ENCODE measurements at places on chromosomes 7 and 10. TPM values are rescaled to one million over a fixed set of nuclear protein-coding genes. Genes with fewer than 3 reads are reported as not detected.

Gene NKX1-2
- total RNA-seq: not detected

Gene SPDYE9
- not detected for total RNA-seq

Gene TSPAN33
- 7.2 TPM for total RNA-seq

Gene ADAM8
- 239 TPM for total RNA-seq

Gene MBL2
- not detected for total RNA-seq

Gene CALML5
- not detected for total RNA-seq

Gene CFAP43
- not detected for total RNA-seq

Gene GRK5
- 45.8 TPM for total RNA-seq

GRCh38 chr10:62011558-62011957, 110.1 kb downstream of the ARID5B start:
- no peaks in the 10 kb centered on the region for H3K36me3 ChIP-seq
- H3K4me1 ChIP-seq: no peaks in the 10 kb centered on the region
- DNase-seq: no peak
- no peak overlapping the region for H3K27ac ChIP-seq

GRCh38 chr7:94649450-94649849, 6.5 kb downstream of the SGCE start:
- no peaks in the 10 kb centered on the region for H3K36me3 ChIP-seq
- H3K4me3 ChIP-seq: no peak overlapping the region
- no peak for DNase-seq
- H3K27ac ChIP-seq: no peak overlapping the region

- H3K4me1 ChIP-seq: no peaks in the 10 kb centered on the region
- DNase-seq: no peak
- no peak overlapping the region for H3K4me3 ChIP-seq
- no peaks in the 10 kb centered on the region for H3K36me3 ChIP-seq
- no peaks in the 10 kb centered on the region for H3K27me3 ChIP-seq
These were observed 32.8 kb upstream of the DLG5 start for GRCh38 chr10:77959384-77959783.

- no peaks in the 10 kb centered on the region for H3K36me3 ChIP-seq
- no peaks in the 10 kb centered on the region for H3K4me1 ChIP-seq
- H3K4me3 ChIP-seq: no peak overlapping the region
- DNase-seq: no peak
These were observed 41.9 kb upstream of the MBL2 start for GRCh38 chr10:52814506-52814905.

GRCh38 chr7:157502701-157503111, 165.9 kb downstream of the DNAJB6 start:
- H3K27me3 ChIP-seq: no peaks in the 10 kb centered on the region
- DNase-seq: peak; percentile 87
- peak overlapping the region; percentile 26 for H3K4me3 ChIP-seq
- H3K4me1 ChIP-seq: peaks cover 20% of the 10 kb centered on the region
- no peaks in the 10 kb centered on the region for H3K36me3 ChIP-seq
- H3K27ac ChIP-seq: peak overlapping the region; percentile 68

GRCh38 chr10:27285093-27285492, 44.5 kb upstream of the ACBD5 start:
- H3K4me1 ChIP-seq: no peaks in the 10 kb centered on the region
- no peaks in the 10 kb centered on the region for H3K36me3 ChIP-seq
- peak; percentile 30 for DNase-seq
- H3K27ac ChIP-seq: no peak overlapping the region
- no peak overlapping the region for H3K4me3 ChIP-seq

DNA sequence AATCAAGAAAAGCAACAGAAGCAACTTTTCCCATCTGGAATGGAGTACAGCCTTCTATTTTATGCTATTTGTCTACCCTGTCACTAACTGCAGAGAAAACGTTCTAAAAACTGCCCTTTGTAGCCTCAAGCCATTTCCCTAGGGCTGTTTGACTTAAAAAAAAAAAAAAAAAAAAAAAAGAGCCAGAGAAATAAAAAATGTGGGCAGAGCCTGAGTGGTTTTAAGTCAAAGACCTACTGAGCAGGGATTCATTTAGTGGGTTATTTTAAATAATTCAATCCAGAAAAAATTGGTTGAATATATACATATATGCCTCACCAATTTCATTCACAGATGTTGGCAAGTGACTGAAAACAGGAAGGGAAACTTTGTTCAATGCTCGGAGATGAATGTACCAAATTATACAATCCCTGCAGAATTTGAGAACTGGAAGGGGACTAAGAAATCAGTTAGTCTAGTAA, 75.2 kb downstream of the PPP1R3C start:
- no peaks in the 10 kb centered on the region for H3K4me1 ChIP-seq
- no peak for DNase-seq
- no peaks in the 10 kb centered on the region for H3K36me3 ChIP-seq
- no peaks in the 10 kb centered on the region for H3K27me3 ChIP-seq
- no peak overlapping the region for H3K27ac ChIP-seq

DNA sequence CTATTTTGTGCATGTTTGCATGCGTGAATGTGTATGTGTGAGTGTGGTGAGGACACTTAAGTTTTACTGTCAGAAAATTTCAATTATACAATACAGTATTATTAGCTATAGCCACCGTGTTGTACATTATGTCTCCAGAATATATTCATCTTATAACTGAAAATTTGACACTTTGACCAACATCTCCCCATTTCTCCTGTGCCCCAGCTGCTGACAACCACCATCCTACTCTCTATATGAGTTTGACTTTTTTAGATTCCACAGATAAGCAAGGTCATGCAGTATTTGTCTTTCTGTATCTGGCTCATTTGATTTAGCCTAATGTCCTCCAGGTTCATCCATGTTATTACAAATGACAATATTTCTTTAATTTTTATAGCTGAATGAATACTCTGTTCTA, 195.0 kb downstream of the GPR37 start:
- DNase-seq: no peak
- H3K4me1 ChIP-seq: no peaks in the 10 kb centered on the region
- H3K27me3 ChIP-seq: no peaks in the 10 kb centered on the region

GRCh38 chr7:88075216-88075615, 141.2 kb downstream of the ADAM22 start:
- no peak for DNase-seq
- H3K27me3 ChIP-seq: no peaks in the 10 kb centered on the region
- H3K36me3 ChIP-seq: no peaks in the 10 kb centered on the region

- H3K27ac ChIP-seq: no peak overlapping the region
- peaks cover 7% of the 10 kb centered on the region for H3K36me3 ChIP-seq
- H3K4me1 ChIP-seq: no peaks in the 10 kb centered on the region
- DNase-seq: no peak
- no peaks in the 10 kb centered on the region for H3K27me3 ChIP-seq
- H3K4me3 ChIP-seq: no peak overlapping the region
These were observed 168.0 kb upstream of the RHEB start for GRCh38 chr7:151687523-151688235.

- no peak overlapping the region for H3K27ac ChIP-seq
- no peaks in the 10 kb centered on the region for H3K27me3 ChIP-seq
- peaks cover 54% of the 10 kb centered on the region for H3K36me3 ChIP-seq
These were observed 87.5 kb downstream of the RGS10 start for GRCh38 chr10:119454990-119455389.

DNA sequence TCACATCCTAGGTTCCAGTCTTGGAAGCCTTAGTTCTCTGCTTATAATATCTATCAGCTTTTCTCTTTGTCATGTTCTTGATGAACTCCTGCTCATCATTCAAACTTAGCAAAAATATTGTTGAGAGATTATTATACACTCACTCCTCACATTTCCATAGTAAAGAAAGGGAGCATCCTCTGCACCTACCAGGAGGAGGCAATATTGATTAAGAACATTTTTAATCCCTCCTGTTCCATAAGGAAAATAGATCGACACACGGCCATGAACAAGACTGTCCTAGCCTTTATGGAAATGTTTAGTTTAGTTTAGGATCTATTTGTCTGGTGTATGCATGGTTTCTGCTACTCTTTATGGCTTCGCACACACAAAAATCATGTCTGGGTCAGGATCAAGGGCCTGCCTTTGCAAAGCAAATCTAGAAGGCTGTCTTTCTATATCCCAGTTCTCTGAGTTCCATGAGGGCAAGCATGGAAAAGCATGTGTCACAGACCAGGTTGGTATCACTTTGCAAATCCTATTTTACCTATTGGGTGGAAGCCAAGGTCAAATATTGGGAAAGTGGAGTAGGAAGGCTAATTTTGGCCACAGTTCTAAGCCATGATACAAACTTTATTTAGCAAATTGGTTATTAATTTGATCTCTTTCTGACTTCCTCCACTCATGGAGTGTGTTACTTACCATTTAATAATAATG, 164.4 kb downstream of the MDFIC start:
- no peak for DNase-seq
- no peak overlapping the region for H3K27ac ChIP-seq
- no peaks in the 10 kb centered on the region for H3K4me1 ChIP-seq
- H3K36me3 ChIP-seq: no peaks in the 10 kb centered on the region
- no peaks in the 10 kb centered on the region for H3K27me3 ChIP-seq
- H3K4me3 ChIP-seq: no peak overlapping the region

DNA sequence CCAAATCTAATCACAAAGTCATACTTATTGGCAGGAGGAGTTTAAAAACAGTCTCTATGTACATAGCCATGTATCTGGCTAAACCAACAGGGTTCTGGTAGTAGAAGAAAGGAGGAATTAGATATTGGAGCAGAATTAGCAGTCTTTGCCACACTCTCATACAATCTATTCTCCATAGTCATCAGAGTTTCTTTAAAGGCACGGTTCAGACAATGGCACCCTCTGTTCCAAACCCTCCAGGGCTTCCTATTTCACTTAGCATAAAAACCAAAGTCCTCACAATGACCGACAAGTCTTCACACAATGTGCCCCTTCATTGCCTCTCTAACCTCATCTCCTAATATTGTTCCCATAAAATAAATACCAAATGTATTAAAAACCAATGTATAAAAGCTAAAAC, 12.7 kb downstream of the ZNF438 start:
- no peaks in the 10 kb centered on the region for H3K27me3 ChIP-seq
- no peaks in the 10 kb centered on the region for H3K36me3 ChIP-seq
- no peak overlapping the region for H3K4me3 ChIP-seq

- no peak overlapping the region for H3K4me3 ChIP-seq
- no peak for DNase-seq
- no peaks in the 10 kb centered on the region for H3K4me1 ChIP-seq
These were observed 80.3 kb downstream of the SKAP2 start for GRCh38 chr7:26784118-26784517.

DNA sequence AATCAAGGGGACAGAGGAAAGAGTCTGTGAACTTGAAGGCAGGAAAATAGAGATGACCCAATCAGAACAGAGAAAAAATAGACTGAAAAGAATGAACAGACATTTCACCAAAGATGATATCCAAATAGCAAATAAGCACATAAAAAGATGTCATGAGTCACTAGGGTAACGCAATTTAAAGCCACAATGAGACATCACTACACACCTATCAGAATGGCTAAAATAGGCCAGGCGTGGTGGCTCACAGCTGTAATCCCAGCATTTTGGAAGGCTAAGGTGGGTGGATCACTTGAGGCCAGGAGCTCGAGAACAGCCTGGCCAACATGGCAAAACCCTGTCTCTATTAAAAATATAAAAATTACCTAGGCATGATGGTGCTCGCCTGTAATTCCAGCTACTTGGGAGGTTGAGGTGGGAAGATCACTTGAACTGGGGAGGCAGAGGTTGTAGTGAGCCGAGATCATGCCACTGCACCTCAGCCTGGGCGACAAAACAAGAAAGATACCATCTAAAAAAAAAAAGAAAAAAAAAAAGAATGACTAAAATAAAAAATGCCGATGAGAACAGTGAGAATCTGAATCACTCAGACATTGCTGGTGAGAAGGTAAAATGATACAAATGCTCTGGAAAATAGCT, 100.9 kb downstream of the LHPP start:
- H3K27me3 ChIP-seq: no peaks in the 10 kb centered on the region
- H3K4me1 ChIP-seq: no peaks in the 10 kb centered on the region
- H3K4me3 ChIP-seq: no peak overlapping the region

DNA sequence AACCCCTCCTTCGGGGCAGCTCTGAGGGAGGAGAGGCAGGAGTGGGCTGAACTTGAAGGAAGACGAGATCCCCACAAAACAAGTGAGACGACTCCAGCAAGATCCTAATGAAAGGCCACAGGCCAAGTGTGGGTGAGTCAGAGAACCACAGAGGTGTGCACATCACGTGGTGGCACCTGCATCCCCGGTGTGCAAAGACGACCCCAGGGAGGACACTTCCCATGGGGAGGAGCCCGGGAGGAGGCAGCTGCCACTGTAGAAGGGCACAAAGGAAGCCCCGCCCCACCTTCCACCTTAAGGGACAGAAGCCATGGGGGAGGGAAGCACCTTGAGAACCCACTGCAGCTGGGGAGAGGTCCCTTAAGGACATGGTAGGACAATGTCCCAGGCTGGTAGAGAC, 45.7 kb downstream of the ESYT2 start:
- H3K4me3 ChIP-seq: no peak overlapping the region
- DNase-seq: no peak
- peak overlapping the region; percentile 25 for H3K27ac ChIP-seq
- peaks cover 34% of the 10 kb centered on the region for H3K4me1 ChIP-seq
- peaks cover 13% of the 10 kb centered on the region for H3K36me3 ChIP-seq

DNA sequence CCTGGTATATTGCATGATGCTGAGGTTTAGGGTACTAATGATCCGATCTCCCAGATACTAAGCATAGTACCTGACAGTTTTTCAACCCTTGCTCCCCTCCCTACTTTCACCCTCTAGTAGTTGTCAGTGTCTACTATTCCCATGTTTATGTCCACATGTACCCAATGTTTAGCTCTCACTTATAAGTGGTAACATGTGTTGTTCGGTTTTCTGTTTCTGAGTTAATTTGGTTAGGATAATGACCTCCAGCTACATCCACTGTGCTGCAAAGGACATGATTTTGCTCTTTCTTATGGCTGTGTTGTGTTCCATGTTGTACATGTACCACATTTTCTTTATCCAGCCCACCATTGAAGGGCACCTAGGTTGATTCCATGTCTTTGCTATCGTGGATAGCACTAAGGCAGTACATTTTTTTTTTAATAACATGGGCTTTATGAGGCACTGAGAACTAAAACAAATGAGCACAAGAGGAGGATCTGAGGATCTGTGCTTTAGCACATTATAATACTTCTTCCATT, 28.1 kb downstream of the ITGB8 start:
- H3K27me3 ChIP-seq: no peaks in the 10 kb centered on the region
- H3K27ac ChIP-seq: no peak overlapping the region
- H3K4me3 ChIP-seq: no peak overlapping the region

- H3K4me1 ChIP-seq: peaks cover 16% of the 10 kb centered on the region
- no peaks in the 10 kb centered on the region for H3K27me3 ChIP-seq
- DNase-seq: no peak
- no peak overlapping the region for H3K27ac ChIP-seq
- no peaks in the 10 kb centered on the region for H3K36me3 ChIP-seq
These were observed 99.1 kb downstream of the ALOX5 start for GRCh38 chr10:45473126-45473525.

- H3K36me3 ChIP-seq: no peaks in the 10 kb centered on the region
- DNase-seq: no peak
- H3K4me3 ChIP-seq: peak overlapping the region; percentile 84
These were observed 11.9 kb upstream of the HUS1 start for GRCh38 chr7:47991270-47991669.
